ENCODE measurements at places on chromosomes 6 and 20.

- DNase-seq = no peak
Measured at GRCh38 chr6:161745128-161745527, 471.3 kb upstream of the AGPAT4 start.

DNA sequence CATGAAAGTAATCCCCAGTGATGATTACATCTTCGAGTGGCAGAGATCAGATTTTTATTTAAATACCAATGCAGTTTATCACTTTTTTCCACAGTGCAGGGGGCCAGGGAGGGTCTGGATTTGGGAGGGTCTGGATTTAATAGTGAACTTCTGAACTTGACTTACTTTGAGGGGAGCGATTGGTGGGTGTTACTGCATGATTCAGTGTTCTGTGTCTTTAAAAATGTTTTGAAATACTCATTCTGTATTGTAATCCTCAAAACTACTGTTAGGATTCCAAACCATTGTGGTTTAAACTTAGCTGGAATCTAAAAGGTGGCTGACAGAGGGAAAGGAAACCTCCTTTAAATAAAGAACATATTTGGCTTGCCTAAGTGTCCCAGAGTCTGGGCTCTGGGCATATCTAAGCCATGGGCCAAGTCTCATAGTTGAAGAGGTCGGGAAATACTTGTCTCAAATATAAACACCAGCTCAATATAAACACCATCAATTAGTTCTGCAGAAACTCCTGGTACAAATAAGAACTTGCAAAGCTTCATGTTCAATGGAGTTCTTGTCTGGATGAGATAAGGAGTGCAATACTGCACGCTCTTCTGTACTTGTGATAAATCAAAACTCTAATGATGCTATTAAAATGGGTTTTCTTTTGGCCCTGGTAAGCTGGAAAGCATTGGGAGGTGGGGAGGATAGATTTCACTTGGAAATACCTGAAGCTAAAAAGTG is 14.4 kb downstream of the JARID2 start:
- DNase-seq = no peak

- DNase-seq = peak; percentile 52
Measured at GRCh38 chr20:32685541-32686529, 12.1 kb upstream of the C20orf203 start.

- peak; percentile 70 for DNase-seq
Measured at GRCh38 chr6:2103765-2104523, 141.5 kb downstream of the GMDS start.

DNA sequence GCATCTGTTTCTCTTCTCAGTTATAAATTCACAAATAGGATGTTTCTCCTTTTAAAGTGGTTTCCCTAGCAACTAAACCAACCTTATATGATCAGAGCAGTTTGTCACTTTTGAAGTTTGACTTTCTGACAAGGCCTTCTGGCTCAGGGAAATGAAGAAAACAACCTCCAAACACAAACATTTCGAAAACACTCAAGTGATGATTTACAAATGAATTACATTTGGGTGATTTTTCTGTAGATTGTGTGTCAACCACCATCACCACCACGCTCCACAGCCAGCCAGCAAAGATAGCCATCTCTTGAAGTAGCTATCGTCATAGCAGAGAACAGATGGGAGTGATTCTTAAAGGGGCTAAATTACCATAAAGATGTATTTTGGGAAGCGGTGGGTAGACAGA is 16.5 kb upstream of the MLIP start:
- DNase-seq = no peak

GRCh38 chr6:3214898-3215297 is 12.6 kb downstream of the TUBB2B start:
- no peak for DNase-seq

DNA sequence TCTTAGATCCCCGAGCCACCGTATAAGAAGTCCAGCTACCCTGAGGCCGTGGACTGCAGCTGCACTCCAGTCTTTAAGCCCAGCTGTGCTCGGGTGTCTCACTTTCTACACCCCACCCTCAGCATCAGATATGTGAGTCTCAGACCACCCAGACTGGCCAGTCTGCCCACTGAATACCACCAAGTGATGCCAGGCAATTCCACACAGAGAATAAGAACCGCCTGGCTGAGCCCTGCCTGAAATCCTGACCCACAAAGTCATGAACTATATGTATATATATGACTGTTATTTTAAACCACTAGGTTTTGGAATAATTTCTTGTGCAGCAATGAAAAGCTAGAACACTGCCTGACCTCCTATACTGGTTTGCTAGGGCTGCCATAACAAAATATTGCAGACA is 106.7 kb downstream of the FOXF2 start:
- DNase-seq = no peak

GRCh38 chr6:47275640-47276039 is 34.1 kb downstream of the TNFRSF21 start:
- no peak for DNase-seq

- no peak for DNase-seq
Measured at GRCh38 chr20:42652266-42652665, 537.4 kb downstream of the PTPRT start.

- DNase-seq = no peak
Measured at GRCh38 chr6:9610620-9611415, 804.1 kb downstream of the TFAP2A start.

GRCh38 chr6:78089531-78089930 is 436.7 kb downstream of the MEI4 start:
- DNase-seq = no peak

DNA sequence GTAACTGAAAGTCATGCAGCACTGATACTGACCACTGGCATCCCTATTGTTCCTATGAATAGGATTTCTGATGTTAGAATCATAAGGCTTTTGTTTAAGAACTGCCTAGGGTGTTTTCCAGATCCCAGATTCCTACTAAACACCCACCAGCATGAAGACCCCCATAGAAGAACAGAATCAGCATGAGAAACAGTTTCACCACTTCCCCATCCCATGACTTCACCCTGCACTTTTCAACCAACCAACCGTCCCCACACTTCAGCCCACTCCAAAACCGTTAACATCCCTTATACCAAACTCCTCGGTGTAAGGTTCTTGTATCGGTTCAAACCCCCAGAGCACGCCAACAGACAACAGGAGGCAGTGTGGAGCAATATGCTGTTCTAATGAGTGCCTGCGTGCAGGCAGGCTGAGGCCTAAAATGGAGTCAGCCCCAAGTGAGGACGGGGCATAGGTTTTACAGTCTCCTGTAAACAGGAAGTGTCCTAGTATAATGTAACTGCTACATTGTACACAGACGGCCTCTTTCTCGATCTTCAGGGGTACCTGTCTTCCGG is 11.4 kb upstream of the SSTR4 start:
- no peak for DNase-seq

DNA sequence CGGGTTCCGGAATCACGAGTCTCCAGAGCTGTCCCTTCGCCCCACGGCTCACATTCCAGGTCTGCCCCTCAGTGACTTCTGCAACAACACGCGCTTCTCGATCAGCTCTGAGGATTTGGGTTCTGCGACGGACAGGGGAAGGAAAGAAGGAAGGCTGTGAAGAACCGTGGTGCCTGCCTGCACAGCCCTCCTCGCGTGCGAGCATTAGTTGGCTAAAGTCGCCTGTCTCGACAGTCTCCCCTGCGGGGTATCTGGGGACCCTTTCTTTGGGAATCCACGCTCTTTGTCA is 23.1 kb downstream of the VPS52 start:
- peak; percentile 44 for DNase-seq

DNA sequence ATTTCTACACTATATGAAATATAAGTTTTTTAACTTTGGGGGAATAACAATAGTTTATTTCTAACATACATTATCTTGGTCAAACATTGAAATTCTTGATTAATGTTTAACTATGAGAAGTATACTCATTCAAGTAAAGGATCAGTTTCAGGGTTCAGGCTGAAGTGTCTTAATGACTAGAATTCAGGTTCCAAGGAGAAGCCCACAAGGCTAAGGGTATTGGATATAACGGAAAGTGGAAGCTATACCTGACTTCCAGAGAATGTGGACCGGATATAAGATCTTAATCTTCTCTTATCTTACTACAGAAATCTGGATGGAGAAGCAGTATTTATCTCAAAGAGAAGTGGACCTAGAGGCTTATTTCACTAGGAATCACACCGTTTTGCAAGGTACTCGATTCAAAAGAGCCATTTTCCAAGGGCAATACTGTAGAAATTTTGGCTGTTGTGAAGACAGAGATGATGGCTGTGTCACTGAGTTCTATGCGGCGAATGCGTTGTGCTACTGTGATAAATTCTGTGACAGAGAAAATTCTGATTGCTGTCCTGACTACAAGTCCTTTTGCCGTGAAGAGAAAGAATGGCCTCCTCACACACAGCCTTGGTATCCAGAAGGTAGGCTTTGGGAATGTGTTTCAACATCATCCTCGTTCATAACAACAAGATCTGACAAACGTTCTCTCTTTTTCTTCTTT is at the start of gene TINAG:
TINAG (plus strand) TSS at position 153 of the 697 bp plus-strand sequence; CDS start at position 263, 110 bp downstream.
- no peak for DNase-seq

DNA sequence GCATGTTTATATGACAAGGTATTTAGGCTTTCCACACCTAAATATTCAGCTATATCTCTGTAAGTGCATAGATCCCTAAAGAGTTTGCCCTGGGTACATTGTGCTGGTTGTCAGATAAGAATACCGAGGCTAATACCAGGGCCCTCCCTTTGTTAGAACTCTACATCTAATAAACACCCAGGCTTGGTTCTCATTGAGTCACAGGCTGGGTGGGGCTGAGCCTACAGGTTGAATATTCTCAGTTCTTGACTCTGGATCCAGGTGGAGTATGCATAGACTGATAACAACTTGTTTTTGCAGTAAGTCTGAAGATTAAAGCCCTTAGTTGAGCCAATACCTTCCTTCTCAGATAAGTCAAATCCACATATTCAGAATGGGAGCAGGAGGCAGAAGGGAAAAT is 312.2 kb upstream of the FLRT3 start:
- no peak for DNase-seq

All from inflammatory macrophage treated with lipopolysaccharide for 4 hours (primary cell).